Activated naive CD8-positive, alpha-beta T cell treated with anti-CD3 and anti-CD28 coated beads for 36 hours (primary cell): ENCODE measurements at places on chromosomes 4 and X.

DNA sequence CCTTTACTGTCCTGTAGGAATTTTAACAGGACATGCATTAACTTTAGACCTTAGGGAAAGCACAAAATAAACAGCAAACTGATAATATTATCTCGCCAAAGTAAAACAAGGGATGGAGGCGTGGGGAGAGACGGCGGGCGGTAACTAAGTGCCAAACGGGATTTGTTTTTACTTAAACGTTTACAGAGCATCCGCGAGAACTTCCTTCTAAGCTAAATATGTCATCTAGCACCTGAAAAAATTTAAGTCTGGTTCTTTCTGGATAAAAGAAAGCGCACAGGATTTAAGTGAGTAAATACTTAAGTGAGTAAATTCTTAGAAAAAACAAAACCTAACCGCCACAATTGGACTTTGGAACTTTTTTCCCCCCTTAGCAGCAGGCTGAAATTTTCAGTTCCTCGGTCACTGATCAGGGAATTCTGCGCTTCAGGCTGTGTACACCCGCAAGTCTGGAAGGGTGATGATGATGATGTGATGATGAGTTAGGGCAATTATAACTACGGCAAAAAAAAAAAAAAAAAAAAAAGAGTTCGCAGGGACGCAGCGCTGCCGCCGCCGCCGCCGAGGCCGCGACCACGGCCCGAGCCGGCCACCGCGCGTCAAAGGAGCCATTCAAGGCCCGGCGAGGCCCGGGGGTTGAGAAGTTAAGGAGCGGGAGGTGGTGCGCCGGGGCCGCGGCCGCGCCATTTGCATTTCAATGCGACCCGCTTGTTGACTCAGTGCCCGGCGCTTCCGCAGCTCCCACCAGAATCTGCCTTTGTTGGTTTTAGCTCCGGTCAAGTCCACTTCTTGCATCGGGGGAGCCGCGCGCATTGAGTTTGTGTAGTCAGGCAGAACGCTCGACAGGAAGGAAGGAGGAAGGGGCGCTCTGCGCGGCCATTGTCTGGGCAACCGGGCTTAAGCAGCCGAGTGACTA is 108.8 kb downstream of the SPRY1 start:
- H3K4me1 ChIP-seq = peaks cover 22% of the 10 kb centered on the region
- peak overlapping the region; percentile 61 for H3K27ac ChIP-seq
- H3K27me3 ChIP-seq = peaks cover 21% of the 10 kb centered on the region
- peak; percentile 44 for DNase-seq
- peak overlapping the region; percentile 88 for H3K4me3 ChIP-seq

DNA sequence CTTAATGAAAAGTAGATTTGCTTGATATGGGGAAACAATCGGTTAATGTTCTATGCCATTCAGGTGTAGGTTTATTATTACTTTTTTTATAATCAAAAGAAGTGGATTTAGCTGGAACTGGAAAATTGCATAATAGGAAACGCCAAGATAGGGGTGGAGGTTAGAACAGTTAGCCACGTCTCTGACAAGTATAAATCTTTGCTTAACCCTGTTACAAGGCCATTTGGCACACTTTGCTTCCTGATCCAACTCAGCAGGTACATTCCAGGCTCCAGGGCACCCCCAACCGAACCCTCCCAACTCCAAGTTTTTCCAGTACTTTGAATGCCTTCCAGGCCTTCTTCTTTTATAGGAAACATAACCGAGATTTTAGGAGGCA is 50.6 kb upstream of the ACSL4 start:
- H3K27me3 ChIP-seq = no peaks in the 10 kb centered on the region
- H3K4me1 ChIP-seq = peaks cover 19% of the 10 kb centered on the region
- no peaks in the 10 kb centered on the region for H3K36me3 ChIP-seq
- DNase-seq = no peak

DNA sequence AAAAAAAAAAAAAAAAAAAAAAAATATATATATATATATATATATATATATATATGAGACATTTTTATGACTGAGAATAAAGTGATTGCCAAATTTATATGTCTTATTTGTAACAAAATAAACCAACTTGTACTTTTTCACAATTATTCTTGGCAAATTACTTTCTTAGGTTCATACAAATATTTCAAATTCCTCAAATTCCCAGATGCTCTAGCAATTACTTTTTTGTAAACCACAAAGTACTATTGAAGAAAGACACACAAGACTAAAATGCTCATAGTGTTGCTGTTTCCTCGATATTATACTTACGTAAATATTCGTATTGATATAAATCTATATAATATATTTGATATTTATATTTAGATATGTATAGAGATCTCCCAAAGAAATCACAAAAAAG is 390.0 kb downstream of the FAT4 start:
- H3K36me3 ChIP-seq = no peaks in the 10 kb centered on the region
- H3K27me3 ChIP-seq = no peaks in the 10 kb centered on the region
- H3K4me1 ChIP-seq = no peaks in the 10 kb centered on the region
- H3K27ac ChIP-seq = no peak overlapping the region
- H3K4me3 ChIP-seq = no peak overlapping the region
- no peak for DNase-seq

- no peak overlapping the region for H3K4me3 ChIP-seq
- no peak for DNase-seq
- H3K4me1 ChIP-seq = no peaks in the 10 kb centered on the region
- no peaks in the 10 kb centered on the region for H3K27me3 ChIP-seq
- no peaks in the 10 kb centered on the region for H3K36me3 ChIP-seq
Observed at GRCh38 chrX:29541038-29541437, 674.3 kb upstream of the MAGEB2 start.

- no peak for DNase-seq
- no peaks in the 10 kb centered on the region for H3K36me3 ChIP-seq
Observed at GRCh38 chr4:165635381-165635780, 237.7 kb upstream of the TLL1 start.

DNA sequence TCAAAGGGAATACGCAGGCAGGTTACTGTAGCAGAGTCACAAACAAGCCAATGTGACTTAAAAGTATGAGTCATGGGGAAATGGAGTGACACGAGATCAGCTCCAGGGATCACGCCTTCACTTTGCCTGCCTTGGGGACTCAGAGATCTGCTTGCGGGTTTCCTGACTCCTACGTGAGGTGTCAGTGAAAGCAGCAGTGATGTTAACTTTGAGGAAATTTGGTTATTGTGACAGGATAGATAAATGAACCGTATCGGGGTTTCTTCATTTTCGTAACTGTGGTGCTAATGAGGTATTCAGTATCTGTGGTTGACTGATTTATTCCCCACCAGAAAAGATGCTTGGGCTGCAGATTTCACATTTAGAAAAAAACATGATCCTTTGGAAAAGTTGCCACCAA is 383.3 kb upstream of the ZFP42 start:
- H3K27me3 ChIP-seq = no peaks in the 10 kb centered on the region
- H3K36me3 ChIP-seq = no peaks in the 10 kb centered on the region
- no peak for DNase-seq
- H3K4me3 ChIP-seq = no peak overlapping the region
- H3K27ac ChIP-seq = no peak overlapping the region

- H3K4me1 ChIP-seq = peaks cover 1% of the 10 kb centered on the region
- H3K27ac ChIP-seq = no peak overlapping the region
Observed at GRCh38 chrX:150143721-150144440, 205.6 kb upstream of the EOLA2 start.

- no peak overlapping the region for H3K4me3 ChIP-seq
- no peak overlapping the region for H3K27ac ChIP-seq
- no peaks in the 10 kb centered on the region for H3K36me3 ChIP-seq
- H3K4me1 ChIP-seq = peaks cover 6% of the 10 kb centered on the region
Observed at GRCh38 chr4:107747748-107748486, 27.9 kb upstream of the PAPSS1 start.

DNA sequence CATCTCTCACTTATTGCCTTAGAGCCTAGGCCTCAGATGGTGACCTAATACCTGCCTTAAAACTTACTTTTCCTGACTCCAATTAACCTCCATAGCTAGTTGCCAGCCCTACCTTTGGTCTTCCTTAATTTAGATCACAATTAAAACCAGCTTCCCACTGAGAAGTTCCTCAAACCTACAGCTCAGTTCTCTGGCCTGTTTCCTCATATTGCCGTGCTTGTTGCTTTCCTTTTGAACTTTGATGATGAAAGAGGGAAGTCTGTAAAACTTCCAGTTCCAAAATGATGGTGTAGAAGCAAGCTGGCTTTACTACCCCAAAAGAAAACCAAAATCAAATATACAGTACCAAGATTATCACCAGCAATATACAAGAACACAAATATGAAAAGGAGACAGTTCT is 28.9 kb upstream of the CAMK2D start:
- H3K27me3 ChIP-seq = no peaks in the 10 kb centered on the region
- no peak overlapping the region for H3K4me3 ChIP-seq
- H3K27ac ChIP-seq = no peak overlapping the region
- H3K36me3 ChIP-seq = peaks cover 6% of the 10 kb centered on the region

GRCh38 chr4:103998756-103999155 is 279.0 kb upstream of the TACR3 start:
- DNase-seq = no peak
- H3K4me3 ChIP-seq = no peak overlapping the region
- H3K27me3 ChIP-seq = peaks cover 4% of the 10 kb centered on the region
- H3K4me1 ChIP-seq = no peaks in the 10 kb centered on the region
- H3K36me3 ChIP-seq = no peaks in the 10 kb centered on the region
- H3K27ac ChIP-seq = no peak overlapping the region

DNA sequence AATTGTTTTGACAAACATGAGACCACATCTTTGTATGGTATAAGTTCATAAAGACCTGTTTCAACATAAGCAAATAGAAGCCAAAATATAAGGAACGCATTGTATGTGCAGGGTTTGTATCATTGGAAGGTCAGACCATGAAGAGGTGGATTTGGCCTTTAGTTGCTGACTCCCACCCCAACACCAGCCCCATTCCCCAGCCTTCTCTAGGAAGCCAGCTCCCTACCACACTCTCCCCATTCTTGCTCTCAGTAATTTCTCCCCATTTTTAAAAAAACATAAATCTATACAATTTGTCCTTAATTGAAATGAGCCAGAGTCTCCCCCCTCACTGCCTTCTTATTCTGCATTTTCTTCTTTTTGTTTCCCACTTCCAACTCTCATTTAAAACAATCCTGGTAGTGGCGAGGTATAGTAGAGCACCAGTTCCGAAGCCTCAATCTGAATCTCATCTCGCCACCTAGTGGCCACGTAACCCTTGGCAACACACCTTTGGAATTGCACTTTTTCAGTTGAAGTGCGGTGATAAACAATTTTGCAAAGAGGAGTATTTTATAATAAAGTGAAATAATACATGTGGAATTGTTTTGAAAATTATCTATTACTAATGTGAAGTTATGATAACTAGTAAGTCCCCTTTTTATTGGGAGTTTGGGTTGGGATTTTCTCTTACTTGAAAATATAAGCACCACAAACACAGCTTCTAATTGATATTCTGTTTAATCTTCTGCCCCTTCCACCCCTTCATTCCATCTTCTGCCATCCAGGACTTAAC is 126.6 kb downstream of the ASB9 start:
- H3K27me3 ChIP-seq = no peaks in the 10 kb centered on the region
- peaks cover 16% of the 10 kb centered on the region for H3K4me1 ChIP-seq
- peak overlapping the region; percentile 78 for H3K27ac ChIP-seq
- no peaks in the 10 kb centered on the region for H3K36me3 ChIP-seq

DNA sequence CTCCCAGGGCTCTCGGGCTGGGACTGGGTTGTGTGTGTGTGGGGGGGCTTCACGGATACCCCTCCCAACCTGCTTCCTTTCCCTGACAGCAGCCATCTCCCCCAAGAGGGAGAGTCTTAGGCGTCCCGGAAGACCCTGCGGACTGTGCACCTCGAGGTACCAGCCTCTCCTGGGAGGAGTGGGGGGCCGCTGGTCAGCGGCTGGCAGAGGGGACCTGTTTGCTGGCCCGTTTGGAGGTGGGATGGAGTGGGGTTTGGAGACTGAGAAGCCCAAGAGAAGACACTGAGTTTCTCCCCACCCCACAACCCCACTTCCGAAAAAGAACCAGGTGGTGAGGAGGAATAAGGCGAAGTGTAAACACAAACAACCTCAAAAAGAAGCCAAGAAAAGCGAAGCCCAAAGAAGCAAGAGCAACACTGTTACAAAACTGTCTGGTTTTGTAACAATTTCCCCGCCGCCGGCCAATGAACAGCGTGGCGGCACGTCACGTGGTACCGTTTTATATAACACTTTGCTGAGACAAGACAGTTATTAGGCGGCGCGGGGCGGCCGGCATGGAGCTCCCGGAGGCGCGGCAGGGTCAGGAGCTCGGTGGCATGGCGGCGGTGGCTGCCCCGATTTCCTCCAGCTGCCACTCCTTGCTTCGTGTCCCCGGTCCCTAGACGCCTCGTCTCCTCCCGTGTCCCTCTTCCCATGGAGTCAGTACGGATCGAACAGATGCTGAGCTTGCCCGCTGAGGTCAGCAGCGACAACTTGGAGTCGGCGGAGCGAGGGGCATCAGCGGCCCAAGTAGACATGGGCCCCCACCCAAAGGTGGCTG is at the start of gene LONRF3:
Gene LONRF3 (plus strand): TSS at position 531 of the 820 bp plus-strand sequence. CDS start 163 bp downstream, at position 694.
- peaks cover 24% of the 10 kb centered on the region for H3K27me3 ChIP-seq
- peak within 1 kb of the TSS; percentile 88 for H3K4me3 ChIP-seq
- DNase-seq = peak; percentile 59
- H3K36me3 ChIP-seq = no peaks in the 10 kb centered on the region

- H3K4me3 ChIP-seq = no peak overlapping the region
- H3K27me3 ChIP-seq = no peaks in the 10 kb centered on the region
- no peak for DNase-seq
Observed at GRCh38 chr4:43485196-43485595, 592.7 kb downstream of the GRXCR1 start.

- no peak overlapping the region for H3K4me3 ChIP-seq
- no peak for DNase-seq
- no peak overlapping the region for H3K27ac ChIP-seq
- no peaks in the 10 kb centered on the region for H3K36me3 ChIP-seq
Observed at GRCh38 chr4:176443117-176443516, 123.4 kb downstream of the SPCS3 start.

DNA sequence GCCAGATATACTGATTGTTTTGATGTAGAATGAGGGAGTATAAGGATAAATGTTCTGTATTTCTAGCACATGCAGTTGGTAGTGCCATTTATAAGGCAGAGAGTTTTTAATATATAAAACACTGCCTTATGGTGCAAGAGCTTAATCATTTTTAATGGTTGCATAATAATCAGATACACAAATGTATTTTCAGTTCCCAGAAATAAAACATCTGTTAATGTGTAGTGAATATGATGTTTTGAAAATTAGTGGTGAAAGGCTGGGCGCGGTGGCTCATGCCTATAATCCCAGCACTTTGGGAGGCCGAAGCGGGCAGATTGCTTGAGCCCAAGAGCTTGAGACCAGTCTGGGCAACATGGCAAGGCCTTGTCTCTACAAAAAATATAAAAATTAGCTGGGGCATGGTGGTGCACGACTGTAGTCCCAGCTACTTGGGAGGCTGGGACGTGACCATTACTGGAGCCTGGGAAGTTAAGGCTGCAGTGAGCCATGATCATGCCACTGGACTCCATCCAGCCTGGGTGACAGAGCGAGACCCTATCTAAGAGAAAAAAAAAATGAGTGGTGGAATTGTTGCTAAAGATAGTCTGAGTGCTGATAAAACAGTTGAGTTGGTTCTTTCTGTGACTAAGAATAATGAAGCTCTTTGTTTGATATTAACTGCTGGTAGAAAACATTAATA is 29.3 kb downstream of the CLCN3 start:
- H3K27me3 ChIP-seq = no peaks in the 10 kb centered on the region
- no peak overlapping the region for H3K4me3 ChIP-seq
- H3K4me1 ChIP-seq = peaks cover 20% of the 10 kb centered on the region
- H3K27ac ChIP-seq = no peak overlapping the region
- DNase-seq = no peak

GRCh38 chr4:140930011-140930410 is 173.8 kb upstream of the TBC1D9 start:
- no peaks in the 10 kb centered on the region for H3K36me3 ChIP-seq
- H3K4me1 ChIP-seq = no peaks in the 10 kb centered on the region
- DNase-seq = no peak
- H3K27me3 ChIP-seq = peaks cover 14% of the 10 kb centered on the region
- no peak overlapping the region for H3K27ac ChIP-seq

GRCh38 chr4:131638781-131639180 is 1510.3 kb upstream of the PCDH10 start:
- H3K4me3 ChIP-seq = no peak overlapping the region
- no peaks in the 10 kb centered on the region for H3K36me3 ChIP-seq
- H3K27ac ChIP-seq = no peak overlapping the region
- no peak for DNase-seq
